ENCODE measurements at places on chromosomes 3 and 15.

GRCh38 chr15:76209523-76209922, 101.7 kb downstream of the ETFA start:
- DNase-seq: no peak

- no peak for DNase-seq
Observed at GRCh38 chr3:116492379-116492778, 47.1 kb upstream of the LSAMP start.

- DNase-seq: peak; percentile 99
Observed at GRCh38 chr3:134008630-134009156, 21.0 kb downstream of the SLCO2A1 start.

DNA sequence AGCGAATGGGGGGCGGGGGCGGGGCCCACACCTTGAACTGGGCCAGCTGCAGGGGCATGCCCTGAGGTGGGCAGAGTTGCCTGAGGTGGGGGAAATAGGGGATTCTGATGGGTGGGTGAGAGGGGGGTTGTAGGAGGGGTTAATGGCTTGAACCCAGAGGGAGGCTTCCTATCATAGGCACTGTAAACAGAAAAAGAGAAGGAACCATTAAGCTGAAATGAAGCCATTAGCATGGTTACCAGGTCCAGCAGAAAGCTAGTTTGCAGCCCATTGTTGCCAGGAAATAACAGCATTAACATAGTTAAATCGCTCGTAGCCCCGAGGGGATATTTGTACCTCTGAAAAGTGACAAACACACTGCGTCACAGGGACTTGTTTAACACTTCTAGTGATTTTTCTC, 29.0 kb downstream of the ETV5 start:
- DNase-seq: no peak

GRCh38 chr3:89467898-89468363, 360.5 kb downstream of the EPHA3 start:
- DNase-seq: no peak

DNA sequence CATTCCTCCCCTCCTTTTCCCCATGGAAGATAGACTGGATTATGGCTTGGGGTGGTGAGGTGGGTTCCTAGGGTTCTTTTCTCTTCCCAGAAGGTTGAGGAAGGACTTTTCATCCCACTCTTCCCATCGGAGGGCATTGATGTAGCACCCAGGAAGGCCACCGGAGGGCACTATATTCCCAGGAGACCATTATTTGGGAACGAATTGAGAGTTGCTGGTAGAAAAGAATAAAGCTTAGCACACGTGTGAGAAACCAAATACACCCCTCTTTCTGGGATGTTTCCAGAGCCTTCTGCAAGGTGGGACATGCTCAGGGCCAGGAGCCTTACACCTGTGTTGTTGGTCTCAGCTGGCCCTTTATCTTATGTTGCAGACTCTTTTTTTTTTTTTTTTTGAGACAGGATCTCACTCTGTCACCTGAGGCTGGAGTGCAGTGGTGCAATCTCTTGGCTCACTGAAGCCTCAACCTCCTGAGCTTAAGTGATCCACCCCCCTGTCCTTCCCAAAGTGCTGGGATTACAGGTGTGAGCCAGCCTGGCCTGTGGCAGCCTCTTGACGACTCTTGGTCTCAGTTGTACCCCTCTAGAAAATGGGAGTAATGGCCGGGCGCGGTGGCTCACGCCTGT, 6.3 kb upstream of the CDC25A start:
- peak; percentile 67 for DNase-seq

GRCh38 chr3:148845756-148846395, 18.3 kb downstream of the CPB1 start:
- no peak for DNase-seq

- no peak for DNase-seq
Observed at GRCh38 chr15:30997270-30997669, 5.8 kb upstream of the MTMR10 start.

- peak; percentile 68 for DNase-seq
Observed at GRCh38 chr3:30553641-30554316, 52.6 kb upstream of the TGFBR2 start.

- peak; percentile 62 for DNase-seq
Observed at GRCh38 chr15:51737522-51738305, at the start of gene LYSMD2. LYSMD2 (minus strand) TSS chr15:51737655; CDS start chr15:51737622, 33 bp downstream.

GRCh38 chr3:42117175-42118008, 26.2 kb downstream of the TRAK1 start:
- DNase-seq: peak; percentile 89
